ENCODE measurements at places on chromosomes 16 and 17. TPM values are rescaled to one million over a fixed set of nuclear protein-coding genes. Genes with fewer than 3 reads are reported as not detected.

Gene CAMKK1
- total RNA-seq: 11.2 TPM

Gene TNP2
- total RNA-seq: not detected

Gene TTLL6
- total RNA-seq: under 0.01 TPM

Gene AKAP10
- 27.8 TPM for total RNA-seq

Gene P2RX5
- 0.85 TPM for total RNA-seq

Gene PDE6G
- not detected for total RNA-seq

Gene TMEM100
- total RNA-seq: 3.1 TPM

Gene STH
- total RNA-seq: not detected

Gene CEMP1
- not detected for total RNA-seq

Gene DNAH9
- total RNA-seq: not detected

Gene CNTD1
- 0.07 TPM for total RNA-seq

Gene RUNDC3A
- 0.20 TPM for total RNA-seq

Gene MLKL
- total RNA-seq: 14.6 TPM

Gene NRN1L
- total RNA-seq: not detected

Gene KIF22
- 9.8 TPM for total RNA-seq

Gene TPSD1
- total RNA-seq: not detected

Gene C16orf96
- total RNA-seq: not detected

Gene ASB16
- 0.33 TPM for total RNA-seq

Gene RNF213
- 189 TPM for total RNA-seq

Gene DPEP1
- total RNA-seq: not detected

Gene PLA2G10
- not detected for total RNA-seq

Gene CDH11
- total RNA-seq: 880 TPM

Gene VPS25
- total RNA-seq: 44.4 TPM

Gene CORO1A
- 0.33 TPM for total RNA-seq

Gene ANKRD40CL
- not detected for total RNA-seq

Gene OMG
- 0.30 TPM for total RNA-seq

Gene CES5A
- not detected for total RNA-seq

Gene LGALS9C
- total RNA-seq: not detected

Gene KRT17
- total RNA-seq: 9.0 TPM

Gene HELZ
- 55.1 TPM for total RNA-seq

Gene HYDIN
- total RNA-seq: 0.23 TPM

Gene TP53TG3C
- not detected for total RNA-seq

Gene EVI2B
- 0.07 TPM for total RNA-seq

Gene SKAP1
- total RNA-seq: not detected

Gene HBZ
- not detected for total RNA-seq

Gene CCL7
- total RNA-seq: 3.7 TPM

Gene PERCC1
- not detected for total RNA-seq

Gene KRT9
- total RNA-seq: 0.07 TPM

Gene ZFP90
- total RNA-seq: 33.4 TPM

Gene OR4D1
- total RNA-seq: not detected

Gene CTRB1
- not detected for total RNA-seq

Gene EVPLL
- not detected for total RNA-seq

Gene SULT1A2
- not detected for total RNA-seq

Gene ENPP7
- not detected for total RNA-seq

Gene NTHL1
- 22.6 TPM for total RNA-seq

Gene FAM83G
- total RNA-seq: 27.7 TPM

Gene TBC1D3K
- total RNA-seq: 0.07 TPM
